ENCODE measurements at places on chromosomes 3 and 15. TPM values are rescaled to one million over a fixed set of nuclear protein-coding genes. Genes with fewer than 3 reads are reported as not detected.

GRCh38 chr15:88399021-88399685 is 68.0 kb downstream of the MRPL46 start:
- H3K4me3 ChIP-seq, result no peak overlapping the region
- DNase-seq, result no peak
- no peaks in the 10 kb centered on the region for H3K27me3 ChIP-seq
- H3K27ac ChIP-seq, result no peak overlapping the region
- H3K36me3 ChIP-seq, result no peaks in the 10 kb centered on the region

GRCh38 chr3:69092030-69092516 is 7.3 kb downstream of the ARL6IP5 start:
- DNase-seq, result no peak
- no peaks in the 10 kb centered on the region for H3K36me3 ChIP-seq
- peaks cover 97% of the 10 kb centered on the region for H3K4me1 ChIP-seq

- no peaks in the 10 kb centered on the region for H3K36me3 ChIP-seq
- H3K4me1 ChIP-seq, result peaks cover 13% of the 10 kb centered on the region
- H3K27ac ChIP-seq, result peak overlapping the region; percentile 64
- H3K27me3 ChIP-seq, result no peaks in the 10 kb centered on the region
- no peak overlapping the region for H3K4me3 ChIP-seq
These were observed 124.3 kb upstream of the RGMA start for GRCh38 chr15:93213281-93213680.

DNA sequence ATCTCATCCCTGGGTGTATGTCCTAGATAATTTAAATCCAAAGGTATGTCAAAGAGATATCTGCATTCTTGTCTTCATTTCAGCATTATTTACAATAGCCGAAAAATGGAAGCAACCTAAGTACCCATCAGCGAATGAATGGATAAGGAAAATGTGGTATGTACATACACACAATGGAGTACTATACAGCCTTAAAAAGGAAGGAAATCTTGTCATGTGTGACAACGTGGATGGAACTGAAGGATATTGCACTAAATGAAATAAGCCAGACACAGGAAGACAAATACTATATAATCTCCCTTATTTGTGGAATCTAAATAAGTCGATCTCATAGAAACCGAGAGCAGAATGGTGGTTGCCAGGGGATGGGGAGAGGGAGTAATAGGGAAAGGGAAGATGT is 16.8 kb upstream of the MGLL start:
- H3K27ac ChIP-seq, result no peak overlapping the region
- no peak overlapping the region for H3K4me3 ChIP-seq
- H3K27me3 ChIP-seq, result no peaks in the 10 kb centered on the region
- no peaks in the 10 kb centered on the region for H3K36me3 ChIP-seq
- no peak for DNase-seq

Gene ARF4
- total RNA-seq, result 92.5 TPM

GRCh38 chr15:74191798-74192197 is 10.8 kb downstream of the STRA6 start:
- no peaks in the 10 kb centered on the region for H3K27me3 ChIP-seq
- H3K27ac ChIP-seq, result no peak overlapping the region
- DNase-seq, result no peak

Data from right atrium auricular region (tissue), 2 donors.